ENCODE measurements at places on chromosomes 11 and 22.

- no peak for ATAC-seq
These were observed 140.5 kb downstream of the MIAT start for GRCh38 chr22:26797910-26798309.

DNA sequence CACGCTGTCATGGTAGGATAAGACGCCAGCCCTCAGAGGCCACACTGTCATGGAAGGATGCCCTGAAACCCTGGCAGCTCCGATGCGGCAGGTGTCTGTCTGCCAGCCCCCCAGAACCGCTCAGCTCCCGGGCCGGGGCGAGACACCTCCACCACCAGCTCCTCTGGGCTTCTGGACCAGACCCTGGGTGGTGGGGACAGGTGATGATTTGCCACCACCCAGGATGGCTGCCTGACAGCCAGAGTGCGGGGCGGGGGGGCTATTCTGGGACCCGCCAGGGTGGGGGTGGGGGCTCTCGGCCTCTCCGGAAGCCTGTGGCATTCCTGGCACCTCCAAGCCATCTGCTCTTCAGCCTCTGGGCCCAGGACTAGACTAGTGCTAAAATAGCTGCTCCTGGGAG is 9.4 kb downstream of the PHLDA2 start:
- ATAC-seq, result no peak

- ATAC-seq, result no peak
These were observed 75.3 kb downstream of the C22orf31 start for GRCh38 chr22:28986366-28986765.

DNA sequence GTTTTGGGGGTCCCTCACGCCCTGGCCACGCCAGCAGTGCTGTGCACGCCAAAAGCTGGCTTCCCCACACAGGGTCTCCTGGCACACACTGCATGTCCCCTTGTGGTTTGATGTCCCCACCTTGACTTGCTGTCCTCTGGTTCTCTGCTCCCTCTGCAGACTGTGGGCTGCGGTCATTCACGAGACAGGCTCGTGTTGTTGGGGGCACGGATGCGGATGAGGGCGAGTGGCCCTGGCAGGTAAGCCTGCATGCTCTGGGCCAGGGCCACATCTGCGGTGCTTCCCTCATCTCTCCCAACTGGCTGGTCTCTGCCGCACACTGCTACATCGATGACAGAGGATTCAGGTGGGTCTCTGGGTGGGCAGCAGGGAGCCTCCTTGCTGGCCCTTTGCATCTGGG is 40.2 kb downstream of the ST14 start:
- no peak for ATAC-seq

- ATAC-seq, result no peak
These were observed 12.5 kb downstream of the PDGFB start for GRCh38 chr22:39232246-39232645.

GRCh38 chr11:47161134-47161854 is 15.4 kb downstream of the ARFGAP2 start:
- ATAC-seq, result peak; percentile 65

DNA sequence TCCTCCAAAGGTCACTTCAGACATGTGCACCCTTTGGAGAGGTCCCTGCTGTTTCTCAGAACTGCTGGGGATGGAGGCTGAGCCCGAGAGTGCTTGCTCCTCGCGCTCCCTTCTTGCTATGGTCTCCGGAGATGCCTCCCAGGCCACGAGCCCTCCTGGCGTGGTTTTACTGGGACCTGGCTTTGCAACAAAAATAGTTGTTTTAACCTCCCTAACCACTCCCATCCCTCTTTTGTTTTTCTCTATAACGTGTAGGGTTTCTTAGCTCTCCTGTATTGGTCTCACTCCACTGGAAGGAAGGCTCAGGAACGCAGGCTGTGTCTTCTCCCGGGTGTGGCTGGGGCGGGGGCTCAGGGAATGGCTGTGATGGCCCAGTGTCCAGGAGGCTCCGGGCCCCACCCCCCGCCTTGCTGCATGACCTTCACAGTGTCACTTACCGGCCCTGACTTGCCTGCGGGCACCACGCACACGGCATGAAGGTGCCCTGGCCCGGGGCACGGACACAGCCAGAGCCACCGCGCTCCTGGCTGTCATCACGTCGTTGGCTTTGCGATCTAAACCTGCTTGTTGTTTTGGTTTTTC is 5.6 kb downstream of the PTDSS2 start:
- ATAC-seq, result no peak

GRCh38 chr22:37457093-37457893 is 28.9 kb downstream of the MFNG start:
- ATAC-seq, result peak; percentile 93

GRCh38 chr11:7534042-7534378 is 20.2 kb downstream of the PPFIBP2 start:
- no peak for ATAC-seq

- no peak for ATAC-seq
These were observed 56.6 kb upstream of the PRDM11 start for GRCh38 chr11:45089676-45090499.

DNA sequence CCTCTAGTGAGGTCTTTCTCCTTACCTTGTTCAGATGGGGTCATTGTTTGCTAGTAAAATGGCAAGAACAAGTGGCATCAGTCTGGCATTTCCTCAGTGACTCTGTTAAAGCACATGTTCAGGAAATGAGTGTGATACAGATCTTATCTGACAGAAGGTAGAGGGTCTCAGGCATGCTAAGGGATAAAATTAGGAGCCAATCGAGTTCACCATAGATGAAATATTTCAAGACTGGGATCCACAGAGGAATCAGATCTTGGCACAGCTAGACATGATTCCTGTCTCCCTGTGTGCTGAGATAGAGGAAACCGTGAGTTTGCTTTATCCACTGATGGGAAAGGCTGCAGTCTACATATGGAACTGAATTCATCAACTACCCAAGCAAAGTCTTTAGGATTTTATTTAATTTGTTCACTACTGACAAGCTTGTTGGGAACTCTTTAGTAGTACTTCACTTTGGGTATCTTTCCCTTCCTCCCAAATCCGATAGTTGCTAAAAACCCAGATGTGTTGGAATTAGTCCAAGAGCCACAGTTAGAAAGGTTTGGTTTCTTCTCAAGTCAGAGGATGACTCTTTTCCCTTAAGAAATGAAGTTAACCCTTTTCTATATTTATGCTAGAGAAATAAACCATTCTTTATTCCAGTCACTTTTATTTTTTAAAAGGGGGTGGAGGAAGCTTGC is 18.4 kb downstream of the FAM118B start:
- no peak for ATAC-seq

DNA sequence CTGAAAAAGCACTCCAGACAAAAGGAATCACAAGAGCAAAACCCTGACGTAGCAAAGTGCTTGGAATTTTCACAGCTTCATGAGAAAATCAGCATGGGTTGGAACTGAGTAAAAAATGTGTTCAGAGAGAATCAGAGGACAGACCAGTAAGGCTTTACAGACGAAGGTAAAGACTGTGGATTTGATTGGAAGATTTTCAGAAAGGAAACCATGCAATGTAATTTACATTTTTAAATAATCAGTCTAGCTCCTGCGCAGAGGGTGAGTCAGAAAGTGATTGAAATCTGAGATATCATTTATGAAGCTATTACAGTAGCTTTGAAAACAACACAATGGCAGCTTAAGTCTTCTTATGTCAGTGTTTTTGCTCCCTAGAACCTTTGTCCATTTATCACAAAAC is 1122.3 kb downstream of the LRRC4C start:
- ATAC-seq, result no peak

DNA sequence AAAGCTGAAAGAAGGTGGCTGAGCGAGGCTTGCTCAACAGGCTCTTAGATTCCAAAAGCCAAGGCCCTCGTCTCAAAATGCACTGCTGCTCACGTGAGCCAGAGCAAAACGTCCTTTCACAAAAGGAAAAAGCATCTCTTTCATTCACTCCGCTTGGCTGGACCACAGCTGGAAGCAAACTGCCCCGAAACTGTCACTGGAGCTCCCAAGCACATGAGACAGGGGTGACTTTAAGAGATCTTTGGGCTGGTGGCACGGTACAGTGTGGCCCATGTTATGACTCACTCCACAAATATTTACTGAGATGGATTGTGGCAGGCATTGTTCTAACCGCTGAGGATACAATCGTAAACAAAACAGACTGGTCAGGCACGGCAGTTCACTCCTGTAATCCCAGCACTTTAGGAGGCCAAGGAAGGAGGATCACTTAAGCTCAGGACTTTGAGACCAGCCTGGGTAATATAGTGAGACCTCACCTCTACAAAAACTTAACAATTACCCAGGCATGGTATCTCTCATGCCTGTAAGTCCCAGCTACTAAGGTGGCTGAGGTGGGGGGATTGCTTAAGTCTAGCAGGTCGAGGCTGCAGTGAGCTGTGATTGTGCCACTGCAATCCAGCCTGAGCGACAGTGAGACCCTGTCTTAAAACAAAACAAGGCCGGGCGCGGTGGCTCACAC is 3.6 kb downstream of the PLA2G6 start:
- peak; percentile 37 for ATAC-seq

Data from motor neuron (in vitro differentiated cells).